ENCODE measurements at places on chromosomes 5 and 9.

DNA sequence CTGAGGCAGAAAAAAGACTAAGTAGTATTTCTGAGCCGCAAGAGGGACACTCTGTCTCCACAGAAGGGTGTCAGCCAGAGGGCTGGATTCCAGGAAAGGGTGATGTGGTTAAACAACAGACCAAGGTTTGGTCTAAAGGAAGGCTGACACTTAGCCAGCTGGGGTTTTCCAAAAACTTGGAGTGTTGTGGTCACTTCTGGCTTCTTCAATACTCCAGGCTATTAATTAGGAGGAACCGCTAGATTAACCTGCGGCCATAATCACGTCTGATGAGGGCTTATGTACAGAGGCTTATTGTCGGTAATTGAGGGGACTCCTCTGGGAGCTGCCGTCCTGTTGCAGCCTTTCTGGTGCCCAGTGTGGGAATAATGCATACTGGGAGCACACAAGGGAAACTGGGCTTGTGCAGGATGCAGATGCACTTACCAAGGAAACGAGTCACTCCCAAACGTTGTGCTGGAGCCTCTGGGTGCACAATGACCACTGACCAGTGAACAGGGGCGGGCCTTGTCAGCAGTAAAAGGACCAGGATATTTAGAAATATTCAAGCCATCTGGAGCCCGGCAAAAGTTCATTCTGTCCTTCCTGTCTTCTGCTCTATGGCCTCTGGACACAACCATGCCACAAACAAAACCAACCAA is 70.2 kb upstream of the TUT7 start:
- DNase-seq: no peak

DNA sequence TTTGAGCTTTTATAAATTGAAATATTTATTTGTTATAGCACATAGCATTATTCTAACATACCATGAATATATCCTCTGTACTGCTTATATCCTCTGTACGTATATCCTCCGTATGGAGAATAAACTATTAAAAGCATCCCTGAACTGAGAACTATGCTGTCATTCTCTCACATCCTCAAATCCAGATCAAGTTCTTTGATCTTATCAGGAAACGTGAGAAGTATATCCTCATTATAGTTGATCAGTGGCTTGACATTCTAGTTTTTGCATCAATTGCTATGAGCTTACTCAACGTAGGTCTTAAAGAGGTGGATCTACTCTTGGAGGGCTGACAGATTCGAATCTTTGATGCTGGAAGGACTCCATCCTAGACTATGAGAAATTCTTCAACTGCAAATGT is 37.4 kb downstream of the IL7R start:
- DNase-seq: no peak

DNA sequence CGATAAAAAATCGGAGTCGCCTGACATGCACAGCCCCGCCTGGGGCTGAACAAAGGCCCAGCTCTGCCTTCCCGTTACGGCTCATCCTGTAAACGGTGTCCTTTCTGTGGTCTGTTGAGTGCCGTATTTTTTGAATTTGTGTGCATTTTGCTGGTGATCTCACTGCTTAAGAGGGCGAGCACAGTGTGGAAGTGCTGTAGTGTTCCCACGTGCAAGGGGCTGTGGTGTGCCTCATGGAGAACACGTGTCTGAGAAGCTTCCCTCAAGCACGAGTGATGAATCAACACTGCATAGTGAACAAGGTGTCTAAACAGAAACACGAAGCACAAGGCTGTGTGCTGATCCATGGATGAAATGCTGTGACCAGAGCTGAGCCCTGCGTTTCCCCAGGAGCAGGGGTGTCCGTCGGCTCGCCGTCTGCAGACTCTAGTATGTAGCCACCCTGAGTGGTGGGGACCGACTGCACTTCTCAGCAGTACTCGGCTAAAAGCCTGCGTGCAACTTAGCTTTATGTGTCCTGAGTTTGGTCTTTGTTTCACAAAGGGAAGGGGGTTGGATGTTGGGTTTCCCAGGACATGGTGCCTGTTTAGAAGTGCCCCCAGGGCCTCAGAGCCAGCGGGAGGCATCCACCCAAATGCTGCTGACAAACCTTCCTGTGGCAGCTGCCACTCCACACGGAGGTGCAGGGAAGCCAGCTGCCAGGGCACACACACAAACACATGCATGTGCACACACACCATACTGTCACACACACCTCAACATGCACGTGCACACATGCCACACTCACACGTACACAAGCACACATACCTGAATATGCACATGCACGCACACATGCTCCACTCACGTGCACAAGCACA is 77.2 kb upstream of the IRX4 start:
- no peak for DNase-seq

- DNase-seq: no peak
Observed at GRCh38 chr9:70003901-70004714, 39.5 kb upstream of the MAMDC2 start.

- DNase-seq: no peak
Observed at GRCh38 chr9:4073371-4073770, 226.5 kb downstream of the GLIS3 start.

DNA sequence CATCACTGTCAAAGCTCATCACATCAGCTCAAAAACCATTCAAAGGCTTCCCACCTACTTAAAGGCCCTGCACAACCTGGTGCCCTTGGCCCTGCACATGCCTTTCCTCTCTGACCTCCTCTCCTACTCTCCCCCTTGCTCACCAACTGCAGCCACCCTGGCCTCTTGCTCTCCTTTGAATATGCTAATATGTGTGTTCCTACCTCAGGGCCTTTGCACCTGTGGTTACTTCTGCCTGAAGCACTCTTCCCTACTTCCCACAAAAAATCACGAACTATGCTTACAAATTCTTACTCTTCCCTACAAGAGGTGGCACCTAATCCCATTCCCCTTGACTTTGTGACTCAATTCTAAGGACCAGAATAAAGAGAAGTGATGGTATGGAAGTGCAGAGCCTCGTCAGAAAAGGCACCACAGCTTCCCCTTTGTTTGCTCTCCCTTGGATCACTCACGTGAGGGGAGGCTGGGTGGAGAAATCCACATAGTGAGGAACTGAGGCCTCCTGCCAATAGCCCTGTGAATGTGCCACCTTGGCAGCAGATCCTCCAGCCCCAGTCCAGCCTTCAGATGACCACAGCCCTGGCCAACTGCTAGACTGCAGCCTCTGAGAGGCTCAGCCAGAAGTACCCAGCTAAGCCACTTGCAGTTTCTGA is 3.2 kb upstream of the TMEM171 start:
- no peak for DNase-seq

DNA sequence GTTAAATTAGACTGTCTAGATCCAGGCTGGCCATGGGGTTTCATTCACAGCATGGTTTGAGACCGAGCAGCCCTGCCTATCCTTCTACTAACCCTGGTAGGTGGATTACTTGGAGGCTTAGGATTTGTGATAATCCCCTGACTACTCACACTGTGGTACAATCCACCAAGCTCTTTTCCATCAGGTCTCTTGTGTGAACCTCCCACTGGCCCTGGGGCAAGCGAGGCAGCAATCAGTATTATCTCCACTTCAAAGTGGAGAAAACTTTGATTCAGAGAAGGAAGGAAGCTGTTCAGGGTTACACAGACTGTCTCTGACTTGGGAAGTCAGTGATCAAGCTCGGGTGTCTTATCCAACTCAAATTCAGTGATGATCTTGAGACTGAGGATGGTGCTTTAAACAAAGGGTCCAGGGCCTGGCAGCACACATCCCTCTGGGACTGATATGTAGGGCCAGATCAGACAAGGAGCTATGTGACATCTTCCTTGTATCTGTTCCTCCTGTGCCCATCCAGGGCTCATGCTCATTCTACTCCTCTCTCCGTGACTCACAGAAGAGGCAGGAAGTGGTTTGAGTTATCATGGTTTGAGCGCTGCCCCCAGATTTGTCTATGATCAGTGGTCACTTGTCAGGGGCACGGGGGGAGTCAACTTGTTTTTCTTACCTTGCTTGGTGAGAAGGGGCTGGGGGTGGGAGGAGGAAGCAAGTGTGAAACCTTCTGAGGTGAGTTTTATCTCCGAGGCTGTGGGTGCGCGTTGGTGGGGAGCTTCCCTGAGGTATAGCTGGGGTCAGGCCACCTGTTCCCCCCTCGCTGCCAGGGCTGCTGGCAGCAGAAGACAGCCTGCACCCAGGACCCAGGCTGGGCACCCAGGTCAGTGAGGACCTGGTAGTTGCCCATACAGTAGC is 48.6 kb downstream of the RGS3 start:
- DNase-seq: no peak

DNA sequence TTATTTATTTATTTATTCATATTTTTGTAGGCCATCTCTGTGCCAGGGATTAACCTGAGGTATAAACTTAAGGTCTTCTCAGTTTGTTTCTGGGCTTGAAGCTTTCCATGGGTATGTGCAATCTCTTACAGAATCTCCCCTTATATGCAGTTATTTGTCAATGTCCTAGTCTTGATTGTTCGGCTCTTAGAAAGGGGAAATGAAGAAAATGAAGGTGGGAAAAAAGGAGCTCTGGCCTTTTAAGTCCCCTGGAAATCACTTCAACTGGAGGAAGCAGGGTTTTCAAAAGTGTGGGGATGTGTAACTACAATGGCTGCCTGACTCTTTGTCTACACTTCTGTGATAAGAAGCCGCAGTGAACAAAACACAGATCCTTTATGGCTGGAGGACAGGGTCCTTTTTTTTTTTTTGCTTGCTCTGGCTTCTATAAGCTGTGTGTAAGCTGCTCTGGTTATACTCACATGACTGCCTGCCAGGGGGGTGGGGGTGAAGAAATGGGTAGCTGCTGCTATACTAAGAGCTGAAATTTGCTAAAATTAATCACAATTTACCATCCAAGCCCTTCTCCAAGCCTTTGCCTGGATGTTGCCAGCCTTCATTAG is 33.7 kb downstream of the CENPP start:
- no peak for DNase-seq

- no peak for DNase-seq
Observed at GRCh38 chr5:175489693-175490443, 11.5 kb downstream of the SFXN1 start.

- DNase-seq: no peak
Observed at GRCh38 chr9:116844621-116845020, 157.5 kb downstream of the TRIM32 start.

GRCh38 chr5:118802335-118802734 is 186.0 kb downstream of the DTWD2 start:
- no peak for DNase-seq

DNA sequence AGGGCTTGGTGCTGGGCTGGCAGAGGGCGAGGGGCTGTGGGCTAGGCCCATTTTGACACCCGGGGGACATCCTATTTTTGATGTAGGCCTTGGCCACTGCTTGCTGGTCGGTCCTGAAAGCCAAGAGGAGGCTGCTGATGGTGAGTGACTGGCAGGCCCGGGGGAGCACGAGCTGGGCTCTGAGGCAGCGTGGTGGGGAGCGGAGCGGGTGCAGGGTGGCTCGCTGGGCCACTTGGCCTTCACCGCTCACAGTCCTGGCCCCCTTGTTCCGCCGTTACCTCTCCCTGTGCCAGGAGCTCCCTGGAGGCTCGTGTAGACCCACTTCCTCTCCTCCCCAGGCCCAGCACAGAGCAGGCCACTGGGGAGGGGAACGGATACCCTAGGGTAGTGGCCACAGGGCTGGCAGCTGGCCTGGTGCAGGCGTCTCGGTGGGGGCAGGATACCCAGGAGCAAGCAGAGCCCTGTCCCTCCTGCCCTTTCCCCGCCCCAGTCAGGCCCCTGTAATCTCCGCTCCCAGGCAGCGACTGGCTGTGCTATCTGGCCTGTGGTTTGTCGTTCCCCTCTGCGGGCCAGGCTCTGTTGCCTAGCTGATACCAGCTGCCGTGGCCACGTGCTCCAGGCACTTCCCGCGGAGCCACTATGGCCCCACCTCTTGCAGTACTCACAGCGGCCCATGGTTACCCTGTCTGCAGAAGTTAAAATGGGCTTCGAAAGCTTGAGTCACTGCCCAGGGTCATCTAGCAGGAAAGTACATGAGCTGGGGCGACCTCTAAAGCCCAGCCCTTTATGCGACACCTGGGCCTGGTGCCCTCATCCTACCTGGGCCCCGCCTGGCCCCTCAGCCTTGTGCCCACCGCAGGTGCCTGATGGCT is 11.7 kb upstream of the DOLPP1 start:
- no peak for DNase-seq
